ENCODE measurements at places on chromosomes 12 and 14.

DNA sequence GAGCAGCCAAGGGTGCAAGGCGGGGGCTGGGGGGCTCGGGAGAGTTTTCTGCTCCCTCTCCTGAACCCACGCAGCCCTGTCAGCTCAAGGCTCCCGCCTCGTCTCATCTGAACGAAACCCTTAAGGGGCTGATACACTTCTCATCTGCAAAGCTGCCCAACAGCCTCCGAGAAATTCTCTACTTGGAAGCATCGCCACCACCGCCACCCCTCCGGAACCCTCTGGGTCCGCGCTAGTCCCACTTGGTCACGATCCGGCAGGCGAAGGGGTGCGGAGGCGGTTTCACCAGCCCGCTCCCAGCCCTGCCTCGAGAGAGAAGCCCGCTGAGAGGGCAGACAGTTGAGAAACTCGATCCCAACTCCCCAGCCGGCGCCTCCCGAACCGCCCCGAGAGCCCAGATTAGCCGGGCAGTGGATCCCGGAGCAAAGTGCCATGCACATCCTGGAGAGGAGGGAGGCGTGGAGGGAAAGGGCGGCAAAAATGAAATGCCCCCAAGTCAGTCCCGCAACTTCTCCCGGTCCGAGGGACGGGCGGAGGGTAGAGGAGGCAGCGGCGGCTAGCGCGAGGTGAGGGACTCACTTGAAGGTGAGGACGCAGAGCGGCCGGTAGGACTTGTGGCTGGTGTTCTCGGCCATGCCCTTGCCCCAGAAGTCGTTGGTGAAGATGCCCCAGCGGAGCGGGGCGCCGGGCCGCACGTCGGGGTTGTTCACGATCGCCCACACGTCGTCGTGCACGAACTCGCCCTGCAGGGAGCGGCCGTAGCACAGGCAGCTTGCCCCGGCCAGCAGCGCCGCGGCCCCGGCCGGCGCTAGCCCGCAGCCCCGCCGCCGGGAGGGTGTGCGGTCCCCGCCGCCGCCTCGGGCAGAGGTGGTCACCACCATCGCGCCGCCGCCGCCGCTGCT, 620 bp downstream of the TMTC1 start:
- no peak for DNase-seq

DNA sequence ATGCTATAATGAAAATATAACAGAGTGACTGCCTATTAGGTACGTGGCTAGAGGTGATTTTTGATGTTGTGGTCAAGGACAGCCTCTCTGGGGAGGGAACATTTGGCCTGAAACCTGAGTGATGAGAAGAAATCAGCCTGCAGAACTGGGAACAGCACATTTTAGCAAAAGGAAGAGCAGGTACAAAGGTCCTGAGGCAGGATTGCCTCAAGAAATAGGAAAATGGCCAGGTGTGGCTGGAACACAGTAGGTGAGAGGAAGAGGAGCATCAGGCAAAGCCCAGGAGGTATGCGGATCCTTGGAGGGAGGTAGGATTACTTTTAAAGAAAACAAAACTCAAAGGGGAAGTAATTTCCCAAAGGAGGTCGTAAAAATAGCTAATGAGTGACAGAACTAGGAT, 582.9 kb downstream of the MED13L start:
- no peak for DNase-seq

DNA sequence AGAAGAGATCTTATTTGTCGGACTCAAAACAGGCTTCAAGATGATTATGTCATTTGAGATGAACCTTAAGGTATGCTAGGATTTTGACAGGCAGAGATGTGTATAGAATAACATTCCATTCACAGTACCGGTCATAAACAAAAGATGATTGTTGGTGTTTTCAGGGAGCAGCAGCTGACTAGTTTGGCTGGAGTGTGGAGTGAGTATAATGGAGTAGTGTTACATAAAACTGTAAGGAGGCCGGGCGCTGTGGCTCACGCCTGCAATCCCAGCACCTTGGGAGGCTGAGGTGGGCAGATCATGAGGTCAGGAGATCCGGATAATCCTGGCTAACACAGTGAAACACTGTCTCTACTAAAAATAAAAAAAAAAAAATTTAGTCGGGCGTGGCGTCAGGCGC, 23.9 kb downstream of the SERPINA10 start:
- DNase-seq: no peak

GRCh38 chr14:77582511-77582910, 33.9 kb downstream of the SPTLC2 start:
- DNase-seq: no peak

DNA sequence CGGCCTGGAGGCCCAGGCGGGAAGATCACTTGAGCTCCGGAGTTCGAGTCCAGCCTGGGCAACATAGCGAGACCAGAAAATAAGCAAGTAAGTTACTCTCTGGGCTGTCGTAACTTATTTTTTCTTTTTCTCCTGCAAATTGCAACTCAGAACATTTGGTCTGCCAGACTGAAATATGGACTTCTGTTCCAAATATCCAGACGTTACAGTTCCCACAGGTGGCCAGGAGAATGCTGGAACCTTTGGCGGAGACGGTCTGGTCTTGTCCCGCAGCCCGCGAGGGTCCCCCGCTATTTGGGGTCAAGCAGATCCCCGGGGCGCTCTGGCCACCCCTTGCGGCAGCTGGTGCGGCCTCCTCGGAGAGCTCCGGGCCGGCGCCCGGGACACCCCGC, 488 bp upstream of the PLEKHH1 start:
- no peak for DNase-seq

DNA sequence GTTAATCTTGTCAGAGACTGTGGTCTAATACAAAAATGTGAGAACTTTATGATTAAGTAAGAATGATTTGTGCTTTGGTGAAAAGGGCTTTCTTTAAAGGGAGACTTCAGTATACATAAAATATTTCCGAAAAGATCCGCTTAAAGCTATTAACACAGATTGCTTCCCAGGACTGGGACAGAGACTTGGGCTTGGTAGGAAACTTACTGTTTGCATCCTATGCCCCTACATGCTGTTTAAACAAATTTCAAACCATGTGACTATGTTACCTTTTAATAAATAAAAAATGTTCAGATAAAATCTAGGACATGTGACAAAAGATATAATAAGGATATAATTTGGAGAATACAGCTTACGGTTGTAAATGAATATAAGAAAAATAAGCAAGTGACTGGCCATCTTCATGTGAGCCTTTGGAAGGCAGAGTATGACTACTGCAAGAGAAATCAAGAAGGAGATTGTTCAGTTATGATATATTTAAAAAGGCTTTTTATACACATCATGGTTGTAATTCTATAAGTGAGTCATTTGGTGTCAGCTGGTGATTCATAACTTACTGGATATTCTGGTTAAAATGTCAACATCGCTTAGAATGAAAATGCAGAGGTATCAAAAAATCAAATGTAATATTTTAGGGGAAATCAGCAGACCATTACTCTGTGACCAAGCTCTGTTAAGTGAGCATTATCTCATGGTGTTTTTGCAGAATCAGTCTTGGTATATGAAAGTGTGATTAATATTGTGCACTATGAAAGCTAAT, 234.7 kb upstream of the E2F7 start:
- DNase-seq: no peak

DNA sequence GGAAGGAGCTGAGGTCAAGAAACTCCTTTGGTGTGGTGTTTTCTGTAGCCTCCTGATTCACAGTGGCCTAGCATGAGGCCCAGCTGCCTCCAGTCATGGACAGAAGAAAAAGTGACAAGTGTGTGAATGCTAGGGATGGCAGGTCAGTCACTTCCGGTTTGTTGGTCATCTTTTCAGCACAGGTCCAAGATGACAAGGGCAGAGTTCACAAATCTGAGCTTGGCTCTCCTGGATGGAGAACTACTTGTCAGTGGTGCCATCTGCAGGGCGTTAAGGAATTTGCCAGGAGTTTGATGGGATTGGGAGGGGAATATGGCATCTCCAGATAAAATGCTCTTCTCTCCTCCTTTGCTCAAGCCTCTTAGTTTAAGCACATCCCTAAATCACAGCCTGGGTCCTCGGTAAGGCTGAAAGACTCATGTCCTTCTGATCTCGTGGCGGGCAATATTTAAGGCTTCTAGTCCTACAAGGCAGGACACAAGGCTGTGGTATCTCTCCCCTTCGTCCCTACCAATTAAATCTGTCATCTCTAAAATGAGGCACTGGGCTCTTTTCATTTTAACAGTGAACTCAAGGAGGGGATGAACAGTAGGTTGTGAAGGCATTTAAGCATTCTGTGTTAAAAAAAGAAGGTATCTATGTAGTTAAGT, 10.0 kb downstream of the TUBA1B start:
- DNase-seq: peak; percentile 36

DNA sequence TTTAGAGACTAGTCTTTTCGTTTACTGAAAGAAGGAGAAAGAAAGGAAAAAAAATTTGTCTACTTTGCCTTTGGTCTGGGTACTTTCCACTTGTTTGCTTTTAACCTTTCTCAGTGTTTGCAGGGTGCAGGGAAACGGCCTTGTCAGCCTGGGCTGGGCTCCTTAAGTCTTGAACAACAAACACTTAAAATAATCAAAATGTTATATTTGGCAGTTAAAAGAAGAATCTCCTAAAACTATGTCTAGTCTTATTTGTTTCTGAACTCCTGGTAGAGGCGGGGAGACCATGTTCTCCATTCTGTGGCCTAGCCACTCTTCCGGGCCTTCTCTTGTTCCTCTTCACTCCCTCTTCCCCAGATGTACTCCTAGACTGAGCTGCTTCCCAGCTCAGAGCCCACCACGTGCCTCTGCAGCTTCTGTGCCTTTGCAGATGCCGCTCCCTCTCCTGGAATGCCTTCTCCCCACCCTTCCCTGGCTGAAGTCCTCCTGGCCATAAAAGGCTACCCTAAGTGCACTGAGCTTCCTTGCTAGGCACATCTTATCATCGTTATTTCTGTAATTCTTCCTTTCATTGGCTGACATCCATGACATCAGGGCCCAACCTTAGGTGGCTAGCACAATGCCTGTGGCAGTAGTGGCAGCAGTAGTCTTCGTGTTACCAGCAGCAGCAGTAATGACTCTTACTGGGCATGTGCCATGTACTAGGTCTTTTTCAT, 432.9 kb downstream of the ZFP36L1 start:
- no peak for DNase-seq

GRCh38 chr12:79961411-79961810, 26.5 kb upstream of the PPP1R12A start:
- DNase-seq: peak; percentile 26

GRCh38 chr12:1668833-1669543, 21.9 kb upstream of the ADIPOR2 start:
- DNase-seq: no peak

GRCh38 chr12:50555471-50555885, 50.7 kb downstream of the DIP2B start:
- no peak for DNase-seq

DNA sequence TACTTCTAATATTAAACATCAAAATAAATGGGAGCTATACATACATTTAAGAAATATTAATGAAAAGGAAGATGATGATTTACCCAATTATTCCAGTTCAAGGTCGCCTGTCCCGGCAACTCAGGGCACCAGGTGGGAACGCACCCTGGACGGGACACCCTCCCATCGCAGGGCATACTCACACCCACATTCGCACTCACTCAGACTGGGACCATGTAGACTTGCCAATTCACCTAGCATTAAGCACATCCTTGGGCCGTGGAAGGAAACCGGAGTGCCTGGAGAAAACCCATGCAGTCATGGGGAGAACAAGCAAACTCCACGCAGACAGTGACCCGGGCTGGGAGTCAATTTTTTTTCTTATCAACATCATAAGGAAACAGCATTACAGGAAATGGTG, 474.9 kb downstream of the APAF1 start:
- DNase-seq: no peak

- DNase-seq: no peak
Measured at GRCh38 chr12:62785941-62786559, 148.9 kb downstream of the PPM1H start.

DNA sequence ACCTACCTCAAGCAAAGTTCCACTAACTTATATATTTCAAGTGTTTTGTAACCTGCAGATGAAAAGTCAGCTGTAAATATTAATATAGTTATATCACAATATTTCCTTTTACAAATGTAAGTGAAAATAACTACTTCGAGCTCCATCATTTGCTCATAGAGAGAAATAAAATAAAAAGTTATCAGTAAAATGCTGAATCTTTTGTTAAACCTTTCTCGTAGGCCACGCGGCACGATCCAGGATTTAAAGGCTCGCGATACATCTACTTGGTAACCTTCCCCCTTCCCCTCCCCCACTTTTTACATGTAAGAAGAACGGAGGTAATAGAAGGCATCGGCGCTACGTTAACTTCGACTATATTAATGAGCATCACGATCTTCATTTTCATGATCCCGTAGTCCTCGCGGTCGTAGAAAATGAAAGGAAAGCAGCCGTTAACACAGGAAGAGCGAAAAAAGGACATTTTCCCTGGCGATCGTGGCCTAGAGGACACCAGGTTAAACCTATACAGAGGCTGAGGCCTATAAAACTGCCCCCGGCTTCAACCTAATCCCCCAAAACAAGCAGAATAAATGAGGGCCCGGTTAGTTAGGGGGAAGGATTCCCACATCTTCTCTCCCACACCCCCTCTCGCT, 508 bp downstream of the HNRNPC start:
- peak; percentile 30 for DNase-seq

DNA sequence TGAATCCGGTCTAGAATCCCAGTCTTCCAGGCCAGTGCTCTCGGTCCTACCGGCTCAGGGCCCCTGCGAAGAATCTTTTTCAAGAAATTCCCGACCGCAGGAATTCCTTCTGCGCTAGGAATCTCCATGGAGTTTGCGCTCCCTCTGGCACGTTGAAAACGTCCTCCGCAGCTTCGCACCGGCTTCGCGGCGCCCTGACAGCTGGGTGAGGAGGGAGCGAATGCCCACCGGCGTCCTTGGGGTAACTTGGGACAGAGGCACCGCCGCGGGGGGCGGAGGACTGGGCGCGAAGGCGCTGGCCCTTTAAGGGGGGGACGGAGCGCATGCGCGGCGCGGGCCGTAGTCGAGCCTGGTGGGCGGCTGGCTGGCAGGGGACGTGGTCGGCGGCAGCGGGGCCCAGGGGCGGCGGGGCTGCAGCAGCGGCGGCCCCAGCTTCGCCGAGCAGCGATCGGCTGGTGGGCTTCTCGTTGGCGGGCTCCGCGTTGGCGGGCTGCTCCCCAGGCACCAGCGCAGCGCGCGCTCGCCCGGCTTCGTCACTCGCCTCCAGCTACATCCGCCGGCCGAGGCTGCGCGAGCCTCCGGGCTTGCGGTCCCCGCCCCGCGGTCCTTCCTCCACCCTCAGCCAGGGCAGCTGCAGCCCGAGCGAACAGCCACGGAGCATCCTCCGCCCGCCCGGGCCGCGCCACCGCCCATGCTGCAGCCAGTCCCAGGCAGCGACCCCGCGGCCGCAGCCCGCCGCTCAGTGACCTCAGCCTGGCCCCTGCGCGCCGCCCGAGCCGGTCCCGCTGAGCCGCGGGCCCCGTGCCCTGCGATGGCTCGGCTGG, at the start of gene VASH1:
VASH1 (plus strand) TSS at position 333 of the 824 bp plus-strand sequence. CDS start 1,354 bp downstream, outside the sequence.
- DNase-seq: peak; percentile 71

Data from NCI-H510A treated with DMSO at 0.1 percent for 48 hours (cell line).